ENCODE measurements at places on chromosomes 12 and 14.
A peak's percentile ranks its signal among the peaks of the same experiment; 100 is the strongest.

- no peak for DNase-seq
Measured at GRCh38 chr12:77151030-77151429, 85.7 kb upstream of the E2F7 start.

- DNase-seq, result no peak
Measured at GRCh38 chr12:89476904-89477595, 47.5 kb downstream of the GALNT4 start.

GRCh38 chr12:92496790-92497189 lies 206.0 kb upstream of the PLEKHG7 start:
- DNase-seq, result no peak

DNA sequence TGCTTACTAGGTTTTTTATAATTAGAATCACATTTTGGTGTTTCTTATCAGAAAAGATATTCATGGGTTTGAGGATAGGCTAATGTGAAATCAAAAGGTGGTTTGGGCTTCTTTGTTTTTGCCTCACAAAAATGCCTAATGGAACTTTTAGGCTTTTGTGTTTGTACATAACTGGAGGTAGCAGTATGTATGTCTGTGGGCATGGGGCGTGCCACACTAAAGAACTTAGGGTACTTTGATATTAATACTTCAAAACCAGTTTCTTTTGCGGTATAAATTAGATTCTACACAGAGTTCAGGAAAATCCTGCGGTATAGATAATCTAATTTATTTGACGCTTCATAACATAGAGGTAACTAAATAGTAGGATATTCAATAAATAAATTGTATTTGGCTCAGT lies 1.9 kb downstream of the ETV6 start:
- DNase-seq, result no peak

DNA sequence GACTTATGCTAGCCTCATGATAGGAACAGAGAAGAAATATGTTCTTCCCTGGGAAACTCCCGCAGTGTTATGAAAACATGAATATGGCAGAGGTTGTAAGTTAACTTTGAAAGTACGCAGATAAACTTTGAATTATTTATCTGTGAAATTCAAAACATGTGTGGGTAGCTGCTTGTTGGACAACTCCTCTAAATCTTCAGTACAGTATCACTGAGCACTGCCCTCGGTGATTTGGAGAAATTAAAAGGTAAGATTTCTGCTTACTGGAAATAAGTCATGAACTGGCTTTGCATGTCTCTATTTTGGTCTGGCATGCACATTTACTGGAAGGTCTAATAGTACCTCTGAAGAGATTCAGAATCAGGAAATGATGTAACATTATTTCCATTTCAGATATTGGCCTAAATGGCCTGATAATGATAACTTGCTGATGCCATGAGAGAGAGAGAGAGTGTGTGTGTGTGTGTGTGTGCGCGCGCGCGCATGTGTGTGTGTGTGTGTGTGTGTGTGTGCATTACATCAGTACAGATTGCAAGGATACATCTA lies 1441.9 kb upstream of the FLRT2 start:
- DNase-seq, result no peak

- DNase-seq, result no peak
Measured at GRCh38 chr12:49796155-49796554, 32.1 kb downstream of the NCKAP5L start.

- DNase-seq, result no peak
Measured at GRCh38 chr14:81729622-81730021, 196.0 kb upstream of the SEL1L start.

DNA sequence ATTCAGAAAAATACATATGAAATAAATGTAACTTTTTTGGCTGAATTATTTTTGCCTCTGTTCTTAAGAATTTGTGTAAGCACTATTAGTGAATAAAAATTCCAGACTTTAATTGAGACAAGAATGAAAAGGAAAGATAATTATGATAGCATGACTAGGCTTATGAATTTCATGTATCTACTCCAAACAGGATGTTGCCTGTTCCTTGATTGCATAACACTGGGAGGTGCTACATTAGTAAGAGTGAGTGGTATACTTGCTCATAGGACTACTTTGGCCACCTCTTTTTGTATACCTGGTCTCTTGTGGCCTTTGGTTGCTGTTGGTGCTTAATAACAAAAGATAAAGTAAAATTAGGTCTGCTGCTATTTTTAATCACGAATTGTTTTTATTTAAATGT lies 112.8 kb downstream of the NAV3 start:
- no peak for DNase-seq

DNA sequence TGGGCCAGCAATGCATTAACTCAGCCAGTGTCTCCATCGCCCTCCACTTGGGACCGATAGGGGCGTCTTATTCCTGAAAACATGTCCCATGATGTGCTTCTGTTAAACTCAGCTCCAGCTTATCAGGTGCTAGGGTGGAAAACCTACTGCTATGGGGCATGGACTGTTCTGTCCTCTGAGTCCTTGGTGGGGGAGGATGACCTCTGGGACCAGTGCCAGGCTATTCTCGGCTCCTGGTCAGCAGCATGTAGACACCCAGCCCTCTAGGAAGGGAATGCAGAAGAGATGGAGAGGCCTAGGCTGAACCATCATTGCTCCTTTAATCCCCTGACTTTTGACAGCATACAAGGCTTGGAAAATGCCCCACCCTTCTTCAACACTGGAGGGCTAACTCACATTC lies 486.2 kb downstream of the MED13L start:
- no peak for DNase-seq

GRCh38 chr12:70852416-70853150 lies 68.0 kb downstream of the PTPRR start:
- DNase-seq, result no peak

DNA sequence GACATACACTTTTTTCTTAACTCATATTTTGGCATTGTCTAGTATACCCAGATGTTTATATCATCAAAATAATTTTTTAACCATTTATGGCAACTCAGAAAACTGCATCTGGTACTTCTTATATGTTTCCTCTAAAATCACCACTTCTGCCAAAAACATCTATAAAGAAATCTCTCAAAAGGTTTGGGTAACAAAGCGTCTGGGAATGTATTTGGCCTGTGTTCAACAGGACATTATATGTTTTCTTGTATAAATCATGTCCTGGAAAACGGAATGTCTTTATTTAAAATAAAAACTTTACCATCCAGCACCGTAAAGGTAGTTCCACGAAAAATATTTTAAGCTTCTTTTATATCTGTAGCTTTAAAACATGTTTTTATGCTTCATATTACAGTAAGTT lies 36.1 kb upstream of the FBLN5 start:
- DNase-seq, result no peak

DNA sequence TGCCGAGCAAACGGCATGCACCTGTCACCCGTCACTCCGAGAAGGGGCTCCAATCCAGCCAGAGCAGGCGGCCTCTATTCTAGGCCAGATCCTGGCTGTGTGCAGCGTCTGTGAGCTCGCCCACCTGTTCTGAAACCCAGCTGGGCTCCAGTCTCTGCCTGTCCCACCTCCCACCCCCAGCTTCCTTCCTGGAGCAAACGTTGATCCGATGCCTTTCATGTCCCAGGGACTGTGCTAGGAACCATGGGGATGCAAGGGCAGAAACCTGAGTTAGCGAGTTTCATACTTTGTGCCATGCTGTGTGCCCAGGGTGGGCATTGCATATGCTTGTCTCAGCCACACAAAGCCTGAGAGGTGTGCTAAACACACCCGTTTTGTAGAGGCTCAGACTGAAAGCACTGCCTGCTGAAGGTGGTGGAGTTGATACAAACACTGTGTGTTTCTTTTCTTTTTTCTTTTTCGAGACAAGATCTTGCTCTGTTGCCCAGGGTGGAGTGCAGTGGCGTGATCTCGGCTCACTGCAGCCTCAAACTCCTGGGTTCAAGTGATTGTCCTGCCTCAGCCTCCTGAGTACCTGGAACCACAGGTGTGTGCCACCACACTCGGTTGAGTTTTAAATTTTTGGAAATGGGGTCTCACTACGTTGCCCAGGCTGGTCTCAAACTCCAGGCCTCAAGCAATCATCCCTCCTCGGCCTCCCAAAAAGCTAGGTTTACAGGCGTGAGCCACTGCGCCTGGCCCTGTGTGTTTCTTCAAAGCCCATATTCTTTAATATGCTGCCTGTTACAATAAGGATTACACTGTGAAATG lies 84.1 kb upstream of the MED13L start:
- no peak for DNase-seq

GRCh38 chr12:1474041-1474573 lies 120.3 kb downstream of the FBXL14 start:
- no peak for DNase-seq

GRCh38 chr12:108975024-108975593 lies 45.8 kb downstream of the SVOP start:
- DNase-seq, result no peak

GRCh38 chr12:53313996-53314395 lies 7.4 kb downstream of the AAAS start:
- DNase-seq, result no peak

GRCh38 chr14:24144451-24144850 lies 2.0 kb downstream of the PSME2 start:
- no peak for DNase-seq

DNA sequence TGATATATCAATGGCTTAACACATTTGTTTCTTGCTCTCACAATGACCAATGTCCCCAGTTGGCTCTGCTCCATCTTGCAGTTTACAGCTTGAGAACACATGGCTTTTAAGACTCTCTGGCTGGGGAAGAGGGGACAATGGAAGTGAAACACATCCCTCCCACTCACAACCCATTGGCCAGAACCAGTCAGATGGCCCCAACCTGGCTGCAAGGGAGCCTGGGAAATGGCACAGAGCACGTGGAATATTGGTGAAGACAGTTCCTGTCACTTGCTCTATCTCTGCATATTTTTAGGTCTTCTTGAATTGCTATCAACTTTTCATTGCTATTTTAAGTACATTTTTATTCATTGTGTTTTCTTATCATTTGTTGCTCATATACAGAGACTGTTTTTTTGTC lies 345.4 kb downstream of the MED13L start:
- DNase-seq, result no peak

- DNase-seq, result peak; percentile 35
Measured at GRCh38 chr12:2834581-2835491, at the start of gene NRIP2. Gene NRIP2 (minus strand): TSS chr12:2835035. CDS start chr12:2834983, 52 bp downstream.

DNA sequence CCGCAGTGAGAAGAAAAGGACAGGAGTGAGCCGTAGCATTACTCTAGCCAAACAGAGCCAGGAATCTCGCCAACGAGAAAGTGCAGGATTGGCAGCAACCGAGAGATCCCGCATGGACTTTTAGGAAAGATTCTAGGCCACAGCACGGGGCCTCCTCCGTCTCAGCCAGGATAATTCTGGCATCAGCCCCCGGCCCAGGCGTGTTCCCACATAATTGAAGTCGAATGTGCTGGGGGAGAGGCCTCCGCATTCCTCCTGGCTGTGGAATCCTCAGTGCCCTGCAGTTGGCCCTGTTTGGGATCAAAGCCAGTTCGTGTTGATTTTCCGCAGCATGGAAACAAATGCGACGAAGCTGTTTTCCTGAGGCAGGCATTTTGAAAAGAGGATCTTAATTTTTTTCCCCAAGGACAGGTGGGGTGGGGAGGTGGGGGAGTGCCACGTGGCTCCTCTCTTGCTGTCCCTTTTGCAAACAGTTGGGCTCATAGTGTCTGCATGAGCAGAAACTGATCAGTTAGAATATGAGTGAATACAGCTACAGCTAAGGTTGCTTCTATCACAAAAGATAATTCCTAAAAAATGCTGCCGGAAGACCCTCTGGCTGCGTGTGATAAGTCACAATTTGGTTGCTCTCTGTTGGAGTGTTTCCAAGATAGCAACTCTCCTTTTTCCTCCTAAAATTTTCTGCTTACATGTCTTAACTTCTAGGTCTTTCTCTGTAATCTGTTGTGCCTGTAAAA lies 37.3 kb upstream of the ATXN2 start:
- DNase-seq, result peak; percentile 29

- no peak for DNase-seq
Measured at GRCh38 chr14:58635091-58635830, 2.5 kb upstream of the DACT1 start.

DNA sequence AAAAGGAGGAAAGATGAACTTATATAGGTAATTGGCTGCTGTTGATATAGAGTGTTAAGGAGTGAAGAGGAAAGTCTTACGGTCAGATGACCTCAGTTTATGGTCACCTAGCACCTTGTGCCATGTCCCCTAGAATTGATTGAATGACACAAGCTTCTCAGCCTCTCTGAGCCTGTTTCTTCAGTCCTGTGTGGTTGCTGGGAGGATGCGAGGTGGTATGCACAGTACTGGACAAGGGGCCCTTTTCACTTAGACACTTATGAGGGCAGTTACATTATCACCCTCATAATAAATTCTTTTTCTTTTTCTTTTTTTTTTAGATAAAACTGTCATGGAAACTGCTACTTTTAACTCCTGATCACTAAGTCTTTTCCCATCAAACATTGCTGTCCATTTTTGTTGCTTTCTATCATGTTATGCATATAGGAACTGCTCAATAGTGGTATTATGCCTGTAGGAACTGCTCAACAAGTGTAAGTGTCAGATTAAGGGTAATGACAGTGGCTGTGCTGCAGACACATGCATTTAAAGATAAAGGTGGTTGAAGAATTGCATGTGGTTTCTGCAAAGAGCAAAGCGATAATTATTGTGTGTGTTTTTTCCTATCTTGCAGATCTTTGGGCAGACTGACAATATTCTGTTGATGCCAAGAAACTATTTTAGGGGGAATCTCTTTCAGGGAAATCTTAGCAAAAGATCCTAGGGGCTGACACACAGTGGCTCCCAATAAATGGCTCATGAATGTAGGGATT lies 11.6 kb downstream of the ANO6 start:
- no peak for DNase-seq

GRCh38 chr12:23771240-23771949 lies 178.1 kb downstream of the SOX5 start:
- DNase-seq, result no peak

GRCh38 chr12:49819786-49820185 lies 8.4 kb downstream of the NCKAP5L start:
- DNase-seq, result no peak

DNA sequence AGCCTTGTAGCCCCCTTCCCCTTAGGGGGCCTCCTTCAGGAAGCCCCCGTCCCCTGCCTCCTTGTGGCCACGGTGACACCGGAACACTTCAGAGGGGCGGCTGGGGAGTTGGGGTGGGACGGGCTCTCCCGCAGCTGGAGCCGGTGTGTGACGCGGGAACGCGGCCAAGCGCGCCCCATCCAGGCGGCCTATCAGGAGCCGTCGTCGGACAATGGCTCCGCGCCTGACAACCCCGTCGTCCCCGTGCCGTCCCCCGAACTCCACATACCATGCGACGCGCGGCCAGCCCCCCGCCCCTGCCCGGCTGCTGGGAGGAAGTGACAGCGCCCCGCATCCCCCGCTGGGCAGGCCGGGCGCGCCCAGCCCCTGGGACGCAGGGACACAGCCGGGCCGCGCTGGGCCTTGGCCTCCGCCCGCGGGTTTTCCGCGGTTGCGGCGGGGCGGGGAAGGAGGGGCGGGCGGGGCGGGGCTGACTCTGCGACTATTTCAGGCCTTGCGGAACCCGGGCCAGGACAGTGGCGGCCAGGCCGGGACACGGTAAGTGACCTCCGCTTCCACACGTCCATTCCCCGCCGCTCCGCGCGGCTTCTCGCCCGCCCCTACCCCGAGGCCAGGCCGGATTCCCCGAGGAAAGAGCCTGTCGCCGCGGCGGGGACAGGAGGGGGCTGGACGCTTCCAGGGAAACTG lies at the start of gene TNFAIP2:
TSS of gene TNFAIP2 (plus strand) at position 515 of the 687 bp plus-strand sequence. CDS start 2,997 bp downstream, outside the sequence.
- no peak for DNase-seq
